ENCODE measurements at places on chromosomes 6 and 20.

DNA sequence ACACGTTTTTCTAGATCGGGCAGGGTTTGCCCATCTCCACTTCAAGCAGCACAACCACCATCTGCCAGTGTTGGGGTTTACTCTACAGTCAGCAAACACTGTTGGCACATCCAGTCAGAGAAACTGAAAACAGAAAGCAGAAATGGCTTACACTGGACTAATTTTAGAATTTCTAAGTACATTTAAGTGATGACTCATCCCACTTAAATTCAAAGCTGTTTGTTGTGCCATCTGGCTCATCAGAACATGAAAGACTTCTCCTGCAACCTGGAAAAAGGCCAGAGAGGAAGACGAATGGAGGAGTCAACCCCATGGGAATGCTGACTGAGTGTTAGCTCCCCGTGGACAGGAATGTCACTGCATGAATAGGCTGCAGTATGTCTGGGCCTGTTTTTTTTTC is 21.8 kb downstream of the FAM209B start:
- peaks cover 10% of the 10 kb centered on the region for H3K4me1 ChIP-seq
- no peak for DNase-seq
- peak overlapping the region; percentile 60 for H3K27ac ChIP-seq
- no peaks in the 10 kb centered on the region for H3K36me3 ChIP-seq

DNA sequence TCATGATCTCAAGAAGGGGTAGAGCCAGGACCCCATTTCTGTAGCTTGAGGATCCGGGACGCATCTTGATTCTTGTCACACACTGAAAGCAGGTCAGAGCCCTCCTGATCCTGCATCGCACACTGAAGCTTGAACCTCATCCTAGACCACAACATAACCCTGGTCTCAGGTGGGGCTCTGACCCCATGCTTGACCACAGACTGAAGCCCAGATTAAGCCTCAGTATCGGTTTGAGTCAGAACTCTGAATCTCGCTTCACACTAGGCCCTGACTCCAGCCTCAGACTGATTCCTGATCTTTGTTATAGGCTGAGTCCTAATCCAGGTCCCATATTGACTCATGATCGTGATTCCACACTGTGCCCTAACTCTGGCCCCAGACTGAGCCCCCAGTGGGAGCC is 8.5 kb upstream of the RSPO4 start:
- peaks cover 17% of the 10 kb centered on the region for H3K27me3 ChIP-seq
- H3K4me1 ChIP-seq = no peaks in the 10 kb centered on the region
- H3K36me3 ChIP-seq = no peaks in the 10 kb centered on the region
- no peak overlapping the region for H3K27ac ChIP-seq
- no peak overlapping the region for H3K4me3 ChIP-seq
- DNase-seq = no peak

- no peaks in the 10 kb centered on the region for H3K36me3 ChIP-seq
- no peaks in the 10 kb centered on the region for H3K4me1 ChIP-seq
- H3K27ac ChIP-seq = no peak overlapping the region
- H3K27me3 ChIP-seq = peaks cover 8% of the 10 kb centered on the region
These were observed 89.0 kb downstream of the TNFAIP3 start for GRCh38 chr6:137956098-137956488.

GRCh38 chr6:97205966-97206365 is 77.0 kb downstream of the MMS22L start:
- H3K27me3 ChIP-seq = no peaks in the 10 kb centered on the region
- no peaks in the 10 kb centered on the region for H3K36me3 ChIP-seq
- no peak overlapping the region for H3K4me3 ChIP-seq
- DNase-seq = no peak
- H3K4me1 ChIP-seq = no peaks in the 10 kb centered on the region

DNA sequence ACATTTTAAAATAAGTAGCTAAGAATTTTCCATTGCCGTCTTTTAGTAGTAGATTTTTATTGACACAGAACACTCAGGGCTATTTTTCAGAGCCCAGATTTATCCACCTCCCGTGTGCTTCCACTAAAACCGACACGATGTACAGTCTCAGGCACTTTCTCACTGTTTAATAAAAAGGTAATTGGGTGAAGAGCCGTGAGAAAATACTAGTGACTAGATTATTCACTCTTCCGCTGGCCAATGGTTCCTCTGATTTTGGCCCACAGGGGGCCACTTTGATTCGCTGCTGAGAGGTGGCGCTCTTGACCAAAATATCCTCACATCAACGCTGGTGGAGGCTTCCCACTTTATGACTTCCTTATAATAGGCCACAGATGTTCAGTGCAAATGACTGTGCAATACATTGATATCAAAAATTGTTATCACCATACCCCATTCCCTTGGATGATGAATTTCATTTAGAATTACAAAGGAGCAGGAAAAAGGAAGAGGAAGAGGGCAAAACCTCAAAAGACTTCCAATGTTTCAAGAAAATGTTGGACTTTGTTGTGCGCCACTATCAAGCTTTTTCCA is 12.3 kb upstream of the HDDC2 start:
- no peaks in the 10 kb centered on the region for H3K36me3 ChIP-seq
- H3K27me3 ChIP-seq = no peaks in the 10 kb centered on the region
- no peak overlapping the region for H3K4me3 ChIP-seq
- peaks cover 10% of the 10 kb centered on the region for H3K4me1 ChIP-seq
- DNase-seq = no peak

DNA sequence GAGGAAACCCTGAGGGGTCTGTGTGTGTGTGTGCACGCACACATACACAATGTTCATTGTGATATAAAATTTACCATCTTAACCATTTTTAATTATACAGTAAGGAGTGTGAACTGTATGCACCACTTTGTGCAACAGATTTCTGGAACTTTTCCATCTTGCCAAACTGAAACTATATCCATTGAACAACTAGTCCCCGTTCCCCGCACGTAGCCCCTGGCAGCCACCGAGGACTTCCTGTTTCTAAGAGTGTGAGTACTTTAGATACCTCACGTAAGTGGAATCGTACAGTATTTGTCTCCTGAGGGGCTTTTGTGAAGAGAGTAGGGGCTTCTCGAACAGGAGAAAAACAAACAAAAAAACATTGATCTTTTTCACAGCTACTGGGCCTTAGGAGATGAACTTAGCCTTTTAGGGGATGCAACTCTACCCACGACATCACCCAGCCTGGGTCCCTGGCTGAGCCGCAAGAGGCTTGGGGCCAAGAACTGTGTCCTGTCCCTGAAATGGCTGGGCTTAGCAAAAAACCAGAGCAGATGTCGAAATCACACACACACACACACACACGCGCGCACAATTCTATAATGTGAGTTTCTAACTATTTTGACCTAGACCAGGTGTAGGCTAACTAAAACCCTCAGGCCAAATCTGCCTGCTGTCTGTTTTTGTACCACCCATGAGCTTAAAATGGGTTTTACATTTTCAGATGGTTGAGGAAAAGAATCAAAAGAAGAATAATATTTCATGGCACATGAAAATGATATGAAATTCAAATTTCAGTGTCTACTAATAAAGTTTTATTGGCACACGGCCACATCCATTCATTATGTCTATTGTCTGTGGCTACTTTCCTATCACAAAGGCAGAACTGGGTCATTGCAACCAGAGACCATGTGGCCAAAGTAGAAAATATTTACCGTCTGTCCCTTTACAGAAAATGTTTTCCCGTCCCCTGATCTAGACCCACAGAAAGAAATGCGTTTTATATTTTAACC is 144.2 kb downstream of the EYA2 start:
- H3K27ac ChIP-seq = peak overlapping the region; percentile 15
- no peaks in the 10 kb centered on the region for H3K36me3 ChIP-seq
- peaks cover 38% of the 10 kb centered on the region for H3K4me1 ChIP-seq
- H3K27me3 ChIP-seq = peaks cover 8% of the 10 kb centered on the region
- peak overlapping the region; percentile 29 for H3K4me3 ChIP-seq

DNA sequence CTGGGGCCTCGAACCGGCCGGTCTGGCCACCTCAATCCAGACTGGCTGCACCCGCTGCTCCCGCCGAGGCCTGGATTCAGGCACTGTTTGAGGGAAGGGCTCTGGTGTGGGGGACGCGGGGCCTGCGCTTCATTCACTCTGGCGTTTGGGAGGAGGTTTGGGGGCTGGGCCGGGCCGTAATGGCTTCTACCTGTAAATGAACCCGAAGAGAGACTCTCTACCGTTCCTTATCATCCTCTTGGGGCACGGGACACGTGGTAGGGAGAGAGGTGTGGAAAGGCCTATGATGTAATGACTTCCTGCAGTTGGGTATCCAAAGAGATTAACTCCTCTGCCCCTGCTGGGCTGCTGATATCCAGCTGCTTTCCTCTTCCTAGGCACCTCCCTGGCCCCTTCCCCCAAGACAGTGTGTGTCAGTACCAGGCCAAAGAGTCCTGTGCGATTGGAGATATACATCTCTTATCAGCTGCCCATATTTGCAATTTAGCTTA is 1.8 kb downstream of the FOXO3 start:
- H3K4me3 ChIP-seq = peak overlapping the region; percentile 98
- H3K27ac ChIP-seq = peak overlapping the region; percentile 98
- H3K4me1 ChIP-seq = peaks cover 51% of the 10 kb centered on the region
- H3K27me3 ChIP-seq = no peaks in the 10 kb centered on the region
- peaks cover 1% of the 10 kb centered on the region for H3K36me3 ChIP-seq

DNA sequence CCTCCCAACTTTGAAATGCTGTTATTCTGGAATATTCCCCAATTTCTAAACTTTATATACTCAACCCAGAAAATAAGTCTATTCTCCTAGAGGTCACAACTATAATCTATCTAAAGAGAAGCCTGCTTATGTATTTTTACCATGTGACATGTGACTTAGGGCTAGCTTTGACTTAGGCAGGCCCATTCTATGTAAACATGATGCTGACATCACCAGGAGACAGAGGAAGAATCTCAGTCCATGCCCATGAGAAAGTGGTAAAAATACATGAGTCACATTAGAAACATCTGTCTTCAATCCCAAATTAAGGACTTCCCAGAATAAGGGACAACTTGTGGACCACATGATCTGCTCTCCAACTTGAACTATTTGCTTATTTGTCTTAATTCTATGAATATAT is 113.6 kb upstream of the ID4 start:
- H3K27me3 ChIP-seq = no peaks in the 10 kb centered on the region
- H3K36me3 ChIP-seq = no peaks in the 10 kb centered on the region
- H3K27ac ChIP-seq = peak overlapping the region; percentile 78
- DNase-seq = no peak
- no peak overlapping the region for H3K4me3 ChIP-seq
- H3K4me1 ChIP-seq = peaks cover 55% of the 10 kb centered on the region

DNA sequence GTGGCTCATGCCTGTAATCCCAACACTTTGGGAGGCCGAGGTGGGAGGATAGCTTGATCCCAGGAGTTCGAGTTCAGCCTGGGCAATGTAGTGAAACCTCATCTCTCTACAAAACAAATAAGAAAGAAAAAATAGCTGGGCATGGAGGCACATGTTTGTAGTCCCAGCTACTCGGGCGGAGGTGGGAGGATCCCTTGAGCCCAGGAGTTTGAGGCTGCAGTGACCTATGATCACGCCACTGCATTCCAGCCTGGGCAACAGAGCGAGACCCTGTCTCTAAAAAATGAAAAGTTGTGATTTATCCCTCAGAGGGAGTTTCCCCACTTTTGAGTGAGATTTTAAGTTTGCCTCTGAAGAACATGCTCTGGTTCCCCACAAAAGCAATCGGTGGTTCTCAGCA is 17.4 kb upstream of the BMP7 start:
- H3K27ac ChIP-seq = no peak overlapping the region
- H3K4me1 ChIP-seq = peaks cover 11% of the 10 kb centered on the region
- H3K27me3 ChIP-seq = peaks cover 57% of the 10 kb centered on the region
- DNase-seq = no peak
- no peaks in the 10 kb centered on the region for H3K36me3 ChIP-seq

DNA sequence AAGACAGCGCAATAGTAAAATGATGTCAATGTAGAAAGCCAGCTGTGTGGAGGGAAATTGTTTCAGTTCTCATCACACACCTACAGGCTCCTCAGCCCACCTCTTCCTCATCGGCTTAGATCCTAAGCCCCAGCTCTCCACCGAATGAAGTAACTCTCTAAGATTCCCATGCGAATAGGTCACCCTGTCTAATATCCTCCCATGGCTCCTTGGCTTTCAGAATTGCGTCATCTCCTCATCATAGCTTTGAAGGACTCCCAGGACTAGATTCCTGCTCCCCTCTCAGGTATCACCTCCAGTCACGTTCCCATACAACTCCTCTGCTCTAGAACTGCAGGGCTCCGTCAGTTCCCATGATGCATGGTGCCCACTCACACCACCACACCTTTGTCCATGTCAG is 16.2 kb upstream of the SLC22A16 start:
- H3K27me3 ChIP-seq = peaks cover 7% of the 10 kb centered on the region
- no peak for DNase-seq
- no peak overlapping the region for H3K4me3 ChIP-seq
- peaks cover 3% of the 10 kb centered on the region for H3K4me1 ChIP-seq
- H3K36me3 ChIP-seq = peaks cover 2% of the 10 kb centered on the region

DNA sequence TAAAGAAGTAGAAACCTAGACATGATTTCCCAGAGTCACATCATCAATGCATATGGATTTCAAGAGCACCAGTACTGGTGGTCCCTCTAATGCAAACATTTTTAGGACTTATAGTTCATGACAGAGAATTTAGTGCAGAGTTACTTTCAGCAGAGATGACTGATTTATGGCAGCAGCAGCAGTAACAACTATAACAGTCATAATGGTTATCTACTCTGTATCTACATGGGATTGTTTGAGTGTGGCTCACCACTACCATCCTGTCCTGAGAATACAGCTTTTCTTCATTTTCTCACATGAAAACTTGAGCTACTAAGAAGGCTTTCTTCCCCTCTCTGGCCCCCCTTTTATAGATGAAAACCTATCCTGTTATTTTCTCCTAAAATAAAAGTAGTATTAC is 128.5 kb upstream of the ENPP5 start:
- no peaks in the 10 kb centered on the region for H3K36me3 ChIP-seq
- DNase-seq = no peak
- no peak overlapping the region for H3K4me3 ChIP-seq
- H3K27ac ChIP-seq = no peak overlapping the region
- no peaks in the 10 kb centered on the region for H3K4me1 ChIP-seq

Measured in chondrocyte (in vitro differentiated cells).